Lung microvascular endothelial cell (primary cell): ENCODE measurements at places on chromosomes 6 and 20. TPM values are rescaled to one million over a fixed set of nuclear protein-coding genes. Genes with fewer than 3 reads are reported as not detected.
A peak's percentile ranks its signal among the peaks of the same experiment; 100 is the strongest.

Gene GINM1
- 35.1 and 42.1 TPM in 2 replicates for total RNA-seq

Gene SNAP91
- 0.22 and 0.40 TPM in 2 replicates for total RNA-seq

- DNase-seq: no peak
Observed at GRCh38 chr6:131951576-131952230, 531 bp upstream of the CCN2 start.

DNA sequence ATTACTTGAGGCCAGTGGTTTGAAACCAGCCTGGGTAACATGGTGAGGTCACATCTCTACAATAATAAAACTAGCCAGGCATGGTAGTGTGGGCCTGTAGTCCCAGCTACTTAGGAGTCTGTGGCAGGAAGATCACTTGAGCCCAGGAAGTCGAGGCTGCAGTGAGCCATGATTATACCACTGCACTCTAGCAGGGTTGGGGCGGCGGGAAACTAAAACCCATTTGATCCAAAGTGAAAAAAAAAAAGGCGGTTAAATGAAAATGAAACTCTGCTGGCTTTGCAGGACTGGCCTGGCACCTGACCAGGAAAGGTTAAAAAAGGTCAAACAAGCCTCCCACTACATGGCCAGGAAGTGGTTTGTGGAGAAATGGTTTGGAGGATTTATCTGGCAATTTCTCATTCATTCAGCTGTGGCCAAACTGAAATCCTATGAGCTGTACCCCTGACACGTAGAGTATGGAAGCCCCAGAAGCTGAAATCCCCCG lies 36.6 kb downstream of the MTRES1 start:
- peak; percentile 63 for DNase-seq

DNA sequence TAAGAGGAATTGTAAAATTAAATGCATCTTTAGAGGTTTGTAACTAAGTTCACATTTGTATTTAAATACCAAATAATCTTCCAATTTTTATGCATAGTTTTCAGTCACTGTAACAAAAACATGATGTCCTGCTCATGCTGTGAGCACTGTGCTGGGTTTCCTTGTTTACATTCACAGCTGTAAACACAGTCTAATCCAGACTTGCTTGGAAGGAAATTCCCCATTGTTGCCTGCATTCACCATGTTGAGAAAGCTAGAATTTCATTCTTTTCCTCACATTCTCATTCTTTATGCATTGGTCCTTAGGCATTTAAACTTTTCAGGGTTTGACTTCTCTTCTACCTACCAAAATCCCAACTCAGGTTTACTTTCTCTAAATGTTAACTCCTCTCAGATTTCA lies 242.0 kb upstream of the TBX18 start:
- DNase-seq: peak; percentile 6
